ENCODE measurements at places on chromosomes 7 and 10. TPM values are rescaled to one million over a fixed set of nuclear protein-coding genes. Genes with fewer than 3 reads are reported as not detected.

DNA sequence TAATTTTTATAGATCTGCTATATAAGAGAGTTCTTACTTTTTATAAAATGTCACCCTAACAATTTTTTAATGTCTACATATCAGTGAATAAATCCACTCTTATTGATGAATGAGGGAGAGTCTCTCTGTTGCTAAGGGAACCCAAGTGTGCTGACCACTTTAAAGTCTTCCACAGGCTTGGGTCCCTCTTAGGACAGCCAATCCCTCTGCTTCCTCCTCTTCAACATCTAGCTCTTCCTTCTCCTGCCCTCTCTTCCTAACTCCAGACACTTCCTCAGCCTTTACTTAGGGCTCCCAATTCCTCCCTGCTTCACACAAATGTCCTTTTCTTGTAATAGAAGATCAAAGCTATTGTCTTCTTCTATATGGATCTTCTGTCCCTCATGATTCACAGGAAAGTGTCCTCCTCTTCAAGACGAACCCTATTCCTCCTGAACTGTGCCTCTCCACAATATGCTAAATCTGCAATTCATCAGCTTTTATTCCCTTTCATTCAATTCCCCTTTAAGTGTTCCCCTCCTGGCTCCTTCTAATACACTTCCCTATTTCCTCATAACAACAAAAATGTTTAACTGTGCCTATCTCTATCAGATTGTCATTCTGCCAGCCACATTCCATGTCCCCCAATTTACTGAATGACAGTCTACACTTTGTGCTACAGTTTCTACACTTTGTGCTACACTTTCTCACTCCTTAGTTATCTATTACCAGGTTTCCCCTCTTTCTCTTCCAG is 37.7 kb downstream of the CDK6 start:
- DNase-seq, result no peak

DNA sequence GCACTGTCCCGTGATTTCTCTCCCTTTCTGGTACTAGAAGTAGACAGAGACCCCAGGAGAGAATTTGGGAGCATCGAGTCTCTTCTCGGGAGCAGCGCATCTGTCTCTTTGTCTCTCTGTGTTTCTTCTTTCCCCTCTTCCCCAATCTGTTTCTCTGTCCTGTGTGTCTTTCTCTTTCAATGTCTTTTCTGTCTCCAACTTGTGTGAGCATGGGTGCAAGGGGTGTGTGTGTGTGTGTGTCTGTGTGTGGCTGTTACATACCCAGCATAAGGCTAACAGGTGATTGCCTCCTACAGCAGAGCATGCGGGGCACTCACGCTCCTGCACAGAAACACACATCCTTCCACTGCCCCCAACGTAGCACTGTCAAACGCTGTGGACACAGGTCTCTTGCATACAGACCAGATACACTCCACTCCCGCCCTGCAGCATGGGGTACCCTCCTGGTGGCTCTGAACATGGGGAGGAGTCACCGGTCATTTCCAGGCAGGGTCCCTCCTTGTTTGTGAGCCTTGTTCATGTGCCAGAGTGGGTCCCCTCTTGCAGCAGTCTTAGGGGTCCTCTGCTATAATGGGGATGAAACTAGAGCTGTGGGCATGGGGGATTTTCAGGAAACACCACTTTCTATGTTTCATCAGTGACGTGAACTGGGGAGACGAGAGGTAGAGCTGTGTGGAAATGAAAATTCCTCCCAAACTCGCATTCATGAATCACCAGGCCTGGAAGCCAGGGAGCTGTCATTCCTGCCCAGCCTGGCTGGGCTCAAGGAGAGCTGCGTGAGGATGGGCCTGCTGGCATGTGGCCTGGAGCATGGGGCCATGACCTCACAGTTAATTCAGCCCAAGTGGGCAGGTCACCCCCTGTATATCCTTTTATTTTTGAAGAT is 980 bp downstream of the ADAMTS14 start:
- DNase-seq, result peak; percentile 95

GRCh38 chr7:116671681-116672595 is at the start of gene MET:
MET (plus strand) TSS chr7:116672196; CDS start chr7:116699085, 26,889 bp downstream.
- peak; percentile 92 for DNase-seq

DNA sequence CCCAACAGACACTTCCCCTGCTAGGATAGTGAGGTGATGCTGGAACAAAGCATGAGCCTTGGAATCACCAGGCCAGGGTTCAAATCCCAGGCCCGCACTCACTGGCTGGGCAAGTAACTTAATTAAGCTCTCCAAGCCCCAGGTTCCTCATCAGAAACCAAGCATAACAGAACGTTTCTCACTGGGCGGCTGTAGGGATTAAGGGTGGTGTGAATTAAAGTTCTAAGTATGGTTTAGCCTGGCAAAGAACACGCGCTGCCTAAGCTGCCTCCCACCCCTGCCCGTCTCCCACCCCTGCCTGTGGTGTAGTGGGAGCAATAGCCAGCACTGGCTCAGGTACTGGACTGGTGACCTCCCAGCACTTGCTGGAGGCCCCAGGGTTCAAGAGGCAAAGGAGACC is 5.6 kb downstream of the SLC4A2 start:
- no peak for DNase-seq

DNA sequence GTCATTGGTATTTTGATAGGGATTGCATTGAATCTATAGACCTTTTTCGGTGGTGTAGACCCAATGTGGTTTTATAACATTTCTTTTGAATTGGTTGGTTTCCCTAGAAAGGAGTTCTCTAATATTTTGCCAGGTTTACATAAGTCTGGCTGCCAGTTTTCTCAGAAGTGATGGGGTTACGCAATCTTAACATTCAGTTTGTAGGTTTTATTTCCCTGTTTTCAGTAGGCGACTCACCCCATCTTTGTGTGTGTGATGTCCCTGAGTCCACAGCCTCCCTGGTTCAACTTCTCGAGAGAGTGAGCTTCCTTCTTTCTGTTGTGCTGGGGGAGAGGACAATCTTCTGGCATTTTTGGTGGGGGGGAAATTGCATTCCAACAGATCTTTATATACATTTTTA is 9.6 kb upstream of the KIF5B start:
- peak; percentile 79 for DNase-seq

DNA sequence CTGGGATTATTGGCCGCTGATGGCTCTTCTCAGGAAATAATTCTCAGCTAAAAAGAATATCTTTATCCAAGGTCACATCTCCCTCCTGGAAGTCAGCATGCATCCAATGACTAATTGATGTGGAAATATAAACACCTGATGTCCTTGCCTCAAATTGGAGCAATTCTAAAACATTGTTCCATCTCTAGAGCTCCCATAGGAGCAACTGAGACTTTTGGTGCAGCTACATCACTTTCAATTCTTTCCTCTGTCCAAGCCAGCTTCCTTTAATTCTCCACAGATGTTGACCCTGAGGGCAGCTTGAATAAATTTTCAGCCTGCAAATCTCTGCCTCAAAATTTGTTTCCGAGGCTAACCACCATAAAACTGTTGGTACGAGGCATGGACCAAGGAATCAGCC is 43.9 kb upstream of the KCND2 start:
- DNase-seq, result no peak

- DNase-seq, result peak; percentile 58
Observed at GRCh38 chr7:6227294-6227846, 45.1 kb downstream of the CYTH3 start.

DNA sequence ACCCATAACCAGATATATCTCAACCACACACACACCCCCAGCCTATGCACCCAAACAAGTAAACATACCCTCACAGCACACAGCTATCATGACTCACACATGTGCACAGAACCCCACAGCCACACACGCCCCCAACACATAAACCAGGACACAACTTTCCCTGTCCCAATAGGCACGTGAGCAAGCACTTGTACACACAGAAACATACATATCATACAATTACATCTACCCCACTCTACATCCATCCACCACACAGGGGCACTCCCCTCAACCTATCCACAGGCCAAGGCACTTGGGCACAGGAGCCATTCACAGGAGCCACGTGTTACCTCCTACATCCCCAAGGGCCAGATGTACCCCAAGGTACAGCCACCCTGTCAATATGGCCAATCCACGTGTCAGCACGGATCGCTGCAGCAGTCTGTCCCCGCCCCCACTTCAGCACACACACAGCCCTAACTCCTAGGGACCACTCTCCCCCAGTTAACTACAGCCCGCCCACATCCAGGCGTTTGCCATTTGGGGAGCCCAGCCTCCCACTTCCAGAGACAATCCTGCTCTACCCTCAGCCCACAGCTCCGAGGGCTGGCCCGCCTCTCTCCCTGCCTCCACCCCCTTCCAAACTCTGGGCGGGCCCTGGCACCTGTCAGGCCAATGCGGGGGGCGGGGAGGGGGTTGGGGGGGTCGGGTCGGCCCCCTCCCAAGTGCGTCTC is 163.5 kb downstream of the SH3PXD2A start:
- DNase-seq, result peak; percentile 40

GRCh38 chr10:71074176-71074755 is 138.1 kb upstream of the UNC5B start:
- DNase-seq, result no peak

- DNase-seq, result no peak
Observed at GRCh38 chr7:138170959-138171703, 94.9 kb downstream of the AKR1D1 start.

- DNase-seq, result no peak
Observed at GRCh38 chr10:4429571-4429970, 396.4 kb upstream of the AKR1E2 start.

- no peak for DNase-seq
Observed at GRCh38 chr10:103534621-103535498, 41.4 kb downstream of the NEURL1 start.

GRCh38 chr7:154674191-154674590 is 328.7 kb downstream of the PAXIP1 start:
- DNase-seq, result no peak

GRCh38 chr10:85611093-85611740 is 755.4 kb downstream of the GRID1 start:
- DNase-seq, result no peak

GRCh38 chr7:140661124-140661523 is 11.6 kb upstream of the ADCK2 start:
- DNase-seq, result no peak

DNA sequence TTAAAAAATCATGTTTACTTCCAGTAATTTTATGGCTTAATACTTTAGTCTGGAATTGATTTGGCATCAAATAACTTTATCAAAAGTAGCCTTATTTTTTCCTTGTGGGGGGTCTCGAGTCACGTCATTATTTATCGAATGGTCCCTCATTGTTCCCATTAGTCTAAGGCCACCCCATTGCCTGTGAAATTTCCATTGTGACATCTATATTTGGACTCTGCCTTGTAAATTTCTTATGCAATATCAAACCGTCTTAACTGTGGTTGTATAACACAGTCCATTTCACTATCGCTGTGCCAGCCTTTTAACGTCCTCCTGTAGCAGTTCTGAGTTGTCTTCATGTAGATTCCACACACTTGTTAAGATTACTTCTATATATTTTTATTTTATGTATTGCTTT is 103.9 kb upstream of the RET start:
- DNase-seq, result no peak

GRCh38 chr7:98703916-98704315 is 86.8 kb downstream of the NPTX2 start:
- DNase-seq, result no peak

DNA sequence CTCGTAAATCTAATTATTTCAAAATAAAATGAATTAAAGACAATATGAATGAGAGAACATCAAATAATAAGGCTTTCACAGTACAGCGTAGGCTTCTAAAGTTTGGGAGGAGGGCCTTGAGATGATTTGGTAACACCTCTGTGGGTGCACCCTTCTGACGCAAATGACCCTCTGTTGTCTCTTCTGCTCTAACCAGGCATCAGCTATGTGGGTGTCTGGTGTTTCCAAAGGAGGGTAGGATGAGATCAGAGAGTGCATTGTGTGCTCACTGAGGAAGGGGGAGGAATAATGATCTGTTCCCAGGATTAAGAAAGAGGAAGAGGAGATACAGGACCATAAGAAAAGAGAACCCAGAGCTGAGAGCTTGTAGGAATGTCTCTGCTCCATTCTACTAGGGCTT is 420.4 kb downstream of the SDK1 start:
- no peak for DNase-seq

DNA sequence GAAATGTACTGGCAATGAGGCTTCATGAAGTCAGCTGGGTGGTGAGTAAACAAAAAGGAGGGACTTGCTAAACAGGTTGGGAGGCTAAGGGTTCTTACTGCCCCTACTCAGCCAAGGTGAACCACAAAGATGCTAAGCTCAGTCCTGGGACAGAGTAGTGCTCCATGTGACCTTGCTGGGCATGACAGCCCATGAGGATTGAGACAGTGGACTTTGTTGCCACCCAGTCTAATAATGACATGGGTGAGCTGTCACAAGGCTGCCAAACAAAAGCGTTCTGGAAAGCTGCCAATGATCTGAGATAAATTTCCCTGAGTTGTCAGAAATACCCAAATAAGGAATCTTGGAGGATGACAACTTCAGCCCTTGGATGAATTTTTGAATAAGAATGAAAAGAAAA is 75.2 kb downstream of the CLEC2L start:
- no peak for DNase-seq

DNA sequence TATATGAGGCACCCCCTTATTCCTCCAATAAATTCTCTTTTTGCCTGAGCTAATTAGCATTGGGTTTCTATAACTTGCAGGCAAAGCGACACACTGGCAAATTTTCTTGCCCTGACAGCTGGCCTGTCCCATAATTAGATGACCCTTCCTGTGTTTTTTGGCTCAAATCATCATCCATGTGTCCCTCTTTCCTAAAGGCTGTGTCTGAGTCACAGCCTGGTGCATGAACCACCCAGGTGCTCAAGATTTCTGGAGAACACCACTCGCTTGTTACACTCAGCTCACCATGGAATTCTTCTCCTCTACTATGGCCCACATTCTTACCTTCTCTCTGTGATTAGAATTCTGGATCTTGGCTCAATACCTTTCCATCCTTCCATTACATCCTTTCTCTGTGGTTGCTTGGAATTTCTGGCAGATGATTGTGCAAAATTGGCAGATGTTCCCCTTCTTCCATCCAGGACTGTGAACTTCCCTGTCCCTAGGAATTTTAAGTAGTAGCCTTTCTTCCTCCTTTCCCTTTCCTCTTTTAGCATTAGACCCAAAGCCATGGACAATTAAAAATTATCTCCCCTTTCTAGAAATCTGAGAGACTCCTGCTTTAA is 116.0 kb upstream of the ANKRD1 start:
- DNase-seq, result peak; percentile 6

DNA sequence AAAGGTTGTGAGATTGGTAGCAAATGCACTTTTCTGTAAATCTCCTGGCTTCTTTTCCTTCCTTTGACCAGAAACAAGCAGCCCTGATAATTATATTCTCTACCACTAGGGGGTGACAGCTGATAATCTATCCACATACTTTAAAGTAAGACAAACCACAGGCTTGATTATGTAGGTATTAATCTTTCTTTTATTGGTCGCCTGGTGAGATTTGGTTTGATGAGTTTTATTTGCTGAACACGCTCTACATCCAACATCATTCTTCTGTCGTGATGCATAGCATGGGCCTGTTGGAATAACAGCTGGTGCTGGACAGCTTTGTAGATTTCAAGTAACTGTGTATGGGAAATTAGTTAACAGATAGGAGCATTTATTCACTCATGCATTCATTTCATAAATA is 63.5 kb downstream of the ZNF365 start:
- peak; percentile 80 for DNase-seq

The ELN gene
- 568 TPM for polyA plus RNA-seq

The PDCD4 gene
- 175 TPM for polyA plus RNA-seq

The SNX13 gene
- polyA plus RNA-seq, result 21.0 TPM

The TMEM72 gene
- polyA plus RNA-seq, result not detected

The PDGFA gene
- 4.7 TPM for polyA plus RNA-seq

The CALY gene
- polyA plus RNA-seq, result not detected

The GNGT1 gene
- polyA plus RNA-seq, result not detected

The SH2B2 gene
- polyA plus RNA-seq, result 1.1 TPM

The EBLN1 gene
- not detected for polyA plus RNA-seq

The TRPV5 gene
- not detected for polyA plus RNA-seq

The TMEM270 gene
- polyA plus RNA-seq, result not detected

The MACC1 gene
- polyA plus RNA-seq, result 0.03 TPM

The SUN3 gene
- polyA plus RNA-seq, result not detected

The AHR gene
- polyA plus RNA-seq, result 18.6 TPM

The FRMPD2 gene
- not detected for polyA plus RNA-seq
